ENCODE measurements at places on chromosomes 5 and 9.

DNA sequence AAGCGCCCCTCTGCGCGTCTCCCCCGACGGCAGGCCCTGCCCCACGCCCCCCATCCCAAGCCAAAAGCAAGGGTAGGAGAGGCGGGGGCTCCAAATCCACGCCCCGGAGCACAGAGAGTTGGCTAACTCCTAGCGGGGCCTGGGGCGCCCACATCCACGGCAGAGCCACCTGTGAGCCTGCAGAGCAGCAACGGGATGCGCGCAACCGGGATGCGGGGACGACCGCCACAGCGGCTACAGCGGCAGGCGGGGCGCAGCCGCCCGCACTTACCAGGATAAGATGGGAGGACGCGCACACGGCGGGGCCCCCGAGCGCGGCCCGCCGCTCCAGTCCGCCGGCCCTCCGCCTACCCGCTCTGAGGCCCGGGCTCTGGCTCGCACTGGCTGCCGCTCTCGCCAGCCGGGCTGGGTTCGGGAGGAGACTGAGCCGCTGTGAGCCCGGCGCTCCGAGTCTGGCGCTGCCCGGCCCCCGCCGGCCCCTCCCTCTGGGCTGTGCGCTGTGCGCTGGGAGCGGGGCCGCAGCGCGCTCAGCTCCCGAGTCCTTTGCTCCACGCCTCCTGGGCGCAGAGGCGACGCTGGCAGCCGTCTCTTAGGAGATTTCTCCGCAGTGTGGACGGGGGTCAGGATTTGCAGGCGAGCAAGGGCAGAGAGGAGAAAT, at the start of gene SLC24A2:
Gene SLC24A2 (minus strand): TSS at position 424 of the 658 bp plus-strand sequence.
- DNase-seq = no peak

GRCh38 chr5:131628990-131629389, 6.0 kb downstream of the RAPGEF6 start:
- no peak for DNase-seq

DNA sequence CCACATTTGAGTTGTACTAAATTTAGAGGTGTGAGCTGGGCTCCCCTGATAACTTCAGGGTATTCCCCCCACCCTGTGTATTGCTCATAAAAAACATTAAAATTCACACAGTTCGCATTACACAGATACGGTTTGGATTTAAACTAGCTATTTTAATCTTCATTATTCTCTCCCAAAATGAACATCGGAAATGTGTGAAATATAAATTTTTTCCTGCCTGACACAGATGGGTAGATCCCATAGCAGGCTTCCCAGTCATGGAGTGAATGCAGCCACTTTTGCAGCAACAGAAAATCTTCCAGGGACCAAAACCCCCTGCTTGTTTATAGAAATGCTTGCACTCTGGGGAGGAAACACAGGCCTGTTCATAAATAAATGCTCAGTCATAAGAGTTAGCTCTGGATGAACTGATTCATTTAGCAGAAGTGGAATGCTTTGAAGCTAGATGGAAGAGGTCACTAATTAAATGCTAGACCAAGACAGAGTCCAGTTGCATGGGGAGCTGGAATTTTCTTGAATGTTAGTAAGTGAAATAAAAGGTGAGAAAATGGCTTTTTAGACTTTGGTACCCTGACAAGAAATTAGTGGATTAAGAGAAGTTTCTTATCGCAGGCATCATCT, 115.6 kb downstream of the PDE8B start:
- DNase-seq = no peak

DNA sequence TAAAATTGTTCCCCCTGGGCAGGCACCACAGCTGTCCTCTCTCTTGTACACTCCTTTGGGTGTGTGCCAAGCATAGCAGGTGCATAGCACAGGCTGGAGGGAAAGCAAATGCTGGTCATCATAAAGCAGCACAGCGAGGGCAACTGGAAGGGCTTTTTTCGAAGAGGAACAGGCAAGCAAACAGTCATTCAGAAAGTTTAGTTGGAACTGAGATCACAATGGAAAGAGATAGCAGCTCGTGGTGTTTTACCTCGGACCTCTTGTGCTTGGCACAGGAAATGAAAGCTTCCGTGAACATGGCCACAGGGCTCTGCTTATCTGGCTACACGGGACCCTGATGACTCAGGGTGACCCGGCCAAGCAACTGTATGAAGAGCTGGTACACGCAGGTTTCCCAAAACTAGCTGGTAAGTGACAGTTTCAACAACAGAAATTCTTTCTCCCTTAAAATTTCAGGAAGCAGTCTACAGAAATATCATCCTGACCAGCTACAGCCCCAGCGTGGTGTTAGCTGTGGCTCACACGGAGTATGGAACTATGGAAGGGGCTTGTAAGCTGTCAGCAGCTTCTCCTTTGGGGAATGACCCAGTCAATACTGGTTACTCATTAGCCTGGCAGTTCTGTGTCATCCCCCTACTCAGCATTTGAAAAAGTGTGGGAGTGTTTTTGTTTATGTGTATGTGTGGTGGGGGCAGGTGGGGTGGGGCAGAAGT, 48.1 kb downstream of the POC5 start:
- DNase-seq = peak; percentile 57

DNA sequence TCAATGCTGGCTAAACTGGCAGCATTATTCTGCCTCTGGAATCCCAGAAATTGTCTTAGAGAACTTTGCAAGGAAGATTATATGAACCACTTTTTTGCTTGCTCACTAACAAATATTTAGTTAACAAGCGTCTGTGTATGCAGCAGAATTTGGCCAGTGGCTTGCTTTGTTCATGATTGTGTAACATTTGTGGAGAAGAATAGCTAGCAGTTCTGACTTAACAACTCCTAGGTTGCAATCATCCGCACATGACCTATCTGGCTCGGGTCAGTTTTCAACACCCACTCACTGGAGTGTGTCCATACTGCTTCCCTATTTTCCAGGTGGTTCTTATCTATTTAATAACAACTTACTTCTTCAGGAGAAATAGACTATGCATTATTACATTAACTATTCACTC, 98.5 kb downstream of the SNX18 start:
- DNase-seq = no peak

GRCh38 chr9:98045234-98046179, 11.0 kb upstream of the NANS start:
- DNase-seq = peak; percentile 93

GRCh38 chr5:119083679-119084078, 12.8 kb downstream of the DMXL1 start:
- DNase-seq = no peak

DNA sequence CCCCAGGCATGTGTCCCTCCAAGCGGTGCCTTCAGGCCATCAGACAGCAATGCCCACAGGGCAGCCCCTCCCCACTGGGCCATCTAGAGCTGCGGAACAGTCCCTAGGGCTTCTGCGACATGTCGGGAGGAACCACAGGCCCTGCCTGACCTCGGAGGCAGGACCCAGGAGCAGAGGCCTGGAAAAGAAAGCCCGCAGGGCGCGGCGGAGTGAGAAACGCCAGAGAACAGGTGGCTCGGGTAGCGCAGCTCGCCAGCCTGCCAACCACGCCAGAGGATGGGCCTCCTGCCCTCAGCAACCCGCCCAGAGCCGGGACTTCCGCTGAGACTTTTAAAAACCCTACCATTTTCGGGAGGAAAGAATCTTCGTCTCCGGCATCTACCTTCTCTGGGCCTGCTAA, 715 bp downstream of the LCN8 start:
- DNase-seq = no peak

- DNase-seq = no peak
Measured at GRCh38 chr5:172749076-172749475, 21.9 kb downstream of the DUSP1 start.

DNA sequence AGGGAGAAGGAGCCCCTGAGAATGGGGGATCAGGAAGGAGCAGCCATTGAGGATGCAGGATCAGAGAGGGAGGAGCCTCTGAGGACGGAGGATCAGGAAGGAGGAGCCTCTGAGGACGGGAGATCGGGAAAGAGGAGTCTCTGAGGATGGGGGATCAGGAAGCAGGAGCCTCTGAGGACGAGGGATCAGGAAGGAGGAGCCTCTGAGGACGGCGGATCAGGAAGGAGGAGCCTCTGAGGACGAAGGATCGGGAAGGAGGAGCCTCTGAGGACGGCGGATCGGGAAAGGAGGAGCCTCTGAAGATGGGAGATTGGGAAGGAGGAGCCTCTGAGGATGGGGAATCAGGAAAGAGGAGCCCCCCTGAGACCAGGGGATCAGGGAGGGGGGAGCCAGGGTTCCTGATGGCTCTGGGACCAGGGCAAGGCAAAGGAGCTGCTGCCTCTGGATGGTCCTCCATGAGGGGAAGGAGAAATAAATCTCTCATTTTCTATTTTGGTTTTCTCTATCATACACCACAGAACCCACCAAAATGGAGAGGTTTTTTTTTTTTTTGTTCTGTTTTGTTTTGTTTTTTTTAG, 22.6 kb upstream of the SARDH start:
- no peak for DNase-seq

DNA sequence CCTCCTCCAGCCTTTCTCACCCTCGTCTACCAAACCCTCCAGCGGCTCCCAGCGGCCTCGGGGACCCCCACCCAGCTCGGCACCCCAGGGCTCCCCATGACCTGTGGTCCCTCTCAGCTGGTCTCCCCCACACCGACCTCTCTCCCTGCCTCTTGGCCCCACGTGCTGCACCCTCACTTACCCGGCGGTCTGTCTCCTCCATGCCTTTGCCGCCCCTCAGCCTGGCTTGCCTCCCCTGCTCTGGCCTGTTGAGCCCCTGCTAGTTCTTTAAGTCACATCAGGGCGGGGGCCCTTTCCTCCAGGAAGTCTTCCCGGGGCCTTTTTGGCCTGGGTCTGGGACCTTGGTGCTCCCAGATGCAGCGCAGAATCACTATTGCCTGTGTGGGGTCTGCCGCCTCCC, 81.5 kb downstream of the LMX1B start:
- no peak for DNase-seq

GRCh38 chr9:134688231-134688630, 46.6 kb downstream of the COL5A1 start:
- no peak for DNase-seq

DNA sequence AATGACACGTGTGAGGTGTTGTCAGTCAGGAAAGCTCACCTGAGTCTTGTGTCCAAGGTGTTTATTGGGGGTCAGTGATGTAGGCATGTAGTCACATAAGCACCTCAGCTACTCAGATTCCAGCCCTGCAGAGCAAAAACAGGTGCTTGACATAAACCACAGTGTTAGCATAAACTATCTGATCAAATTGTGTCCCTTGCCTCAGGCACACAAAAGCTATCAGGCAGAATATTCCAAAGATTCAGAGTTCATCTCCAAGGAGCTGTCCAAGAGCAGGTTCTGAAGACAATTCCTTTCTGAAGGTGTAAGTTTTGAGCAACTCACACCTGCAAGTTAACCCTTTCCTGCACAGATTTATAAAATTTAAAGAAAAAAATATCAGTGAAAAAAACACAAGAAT, 102.2 kb upstream of the ITGA1 start:
- no peak for DNase-seq

DNA sequence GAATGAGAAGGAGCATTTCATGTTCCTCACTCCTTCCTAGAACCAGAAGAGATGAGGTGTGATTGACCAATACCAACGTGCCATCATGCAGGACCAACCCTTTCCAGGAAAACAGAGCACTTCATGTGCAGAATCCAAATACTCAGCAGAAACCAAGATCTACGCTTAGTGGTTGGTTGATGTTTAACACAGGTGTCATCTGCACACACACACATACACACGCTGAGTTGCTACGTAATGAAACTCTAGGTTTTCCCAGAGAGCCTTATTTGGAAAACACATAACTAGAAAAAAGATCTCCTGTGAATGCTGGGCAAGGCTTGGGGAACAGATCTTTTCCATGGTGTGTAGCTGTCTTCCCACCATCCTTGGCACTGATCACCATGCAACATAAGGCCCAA, 21.1 kb upstream of the ZNF622 start:
- no peak for DNase-seq

GRCh38 chr9:84140535-84141101, 160.0 kb downstream of the RMI1 start:
- no peak for DNase-seq

- DNase-seq = no peak
Measured at GRCh38 chr9:91059713-91060112, 258.1 kb downstream of the SYK start.

DNA sequence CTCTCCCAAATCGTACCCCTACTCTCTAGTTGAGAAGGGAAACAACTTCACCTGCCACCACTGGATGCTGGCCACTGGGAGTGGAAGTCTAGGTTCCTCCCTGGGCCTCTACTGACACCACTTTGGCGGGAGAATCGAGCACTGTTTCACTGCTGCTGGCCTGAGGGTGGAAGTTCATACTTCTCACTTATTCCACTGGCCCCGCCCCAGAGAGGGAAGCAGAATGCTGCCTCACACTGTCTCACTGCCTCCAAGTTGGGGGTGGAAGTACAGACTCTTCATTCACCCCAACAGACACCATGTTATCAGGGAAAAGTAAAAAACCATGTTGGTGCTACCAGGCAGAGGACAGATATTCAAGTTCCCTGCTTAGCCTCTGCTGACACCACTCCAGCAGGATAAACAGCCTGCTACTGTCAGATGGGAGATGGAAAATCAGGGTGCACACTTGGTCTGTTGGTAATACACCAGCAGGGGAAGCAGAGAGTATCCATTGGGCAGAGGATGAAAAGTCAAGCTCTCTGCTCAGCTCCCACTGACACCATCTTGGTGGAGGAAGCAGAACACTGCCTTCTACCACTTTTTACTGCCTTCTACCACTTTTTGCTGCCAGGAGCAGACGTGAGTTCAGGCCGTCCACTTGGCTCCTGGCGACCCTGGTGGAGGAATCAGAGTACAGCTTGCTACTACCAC, 159.4 kb downstream of the SIL1 start:
- no peak for DNase-seq

GRCh38 chr5:369151-369868, 47.8 kb downstream of the AHRR start:
- DNase-seq = no peak

DNA sequence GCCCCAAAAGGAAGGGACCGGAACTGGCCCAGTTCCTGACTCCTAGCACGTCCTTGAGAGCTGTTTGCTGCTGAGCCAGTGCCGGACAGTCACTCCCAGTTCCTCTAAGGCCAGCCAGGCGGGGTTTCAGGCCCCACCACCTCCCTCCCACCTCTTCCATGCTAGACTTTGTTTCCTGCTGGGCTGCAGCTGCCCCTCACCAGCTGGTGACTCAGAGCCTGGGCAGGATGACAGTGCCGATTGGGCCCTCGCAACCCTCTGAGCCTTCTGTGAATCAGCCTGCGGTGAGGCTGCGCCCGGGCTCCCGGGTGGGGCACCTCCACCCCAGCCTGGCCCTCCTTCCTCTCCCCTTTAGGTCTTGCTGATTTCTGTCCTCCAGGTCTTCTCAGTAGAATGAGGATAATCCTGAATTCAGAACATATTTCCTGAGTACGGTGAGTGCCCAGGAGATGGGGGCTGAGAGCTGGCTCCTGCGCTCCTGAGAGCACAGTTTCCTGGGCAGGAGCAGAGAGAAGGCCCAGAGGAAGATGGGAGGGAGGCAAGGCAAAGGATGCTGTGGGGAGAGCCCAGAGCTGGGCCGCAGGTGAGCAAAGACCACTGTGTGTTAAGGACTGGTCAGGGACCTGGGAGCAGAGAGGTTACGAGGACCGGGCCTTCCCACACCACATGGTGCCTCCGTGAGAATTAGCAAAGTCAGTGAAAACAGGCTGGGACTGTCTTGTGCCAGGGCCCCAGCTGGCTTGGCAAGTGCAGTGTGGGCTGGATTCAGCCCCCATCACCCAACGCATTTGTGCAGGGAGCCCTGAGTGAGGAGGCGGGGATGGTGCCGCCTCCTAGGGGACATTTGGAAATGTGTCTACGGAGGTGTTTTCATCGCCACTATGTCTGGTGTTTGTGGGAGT, 32.9 kb upstream of the STXBP1 start:
- DNase-seq = no peak

Data from GM12864 (cell line).